Head of caudate nucleus (tissue), 42 donors: ENCODE measurements at places on chromosomes 12 and 14.

GRCh38 chr12:48788854-48789775 lies at the start of gene ADCY6:
ADCY6 (minus strand) TSS chr12:48789089; CDS start chr12:48783434, 5,655 bp downstream.
- peak; percentile 80 for DNase-seq

GRCh38 chr14:53840444-53840843 lies 116.2 kb downstream of the BMP4 start:
- no peak for DNase-seq

GRCh38 chr12:108685469-108686260 lies 45.7 kb downstream of the CORO1C start:
- no peak for DNase-seq

DNA sequence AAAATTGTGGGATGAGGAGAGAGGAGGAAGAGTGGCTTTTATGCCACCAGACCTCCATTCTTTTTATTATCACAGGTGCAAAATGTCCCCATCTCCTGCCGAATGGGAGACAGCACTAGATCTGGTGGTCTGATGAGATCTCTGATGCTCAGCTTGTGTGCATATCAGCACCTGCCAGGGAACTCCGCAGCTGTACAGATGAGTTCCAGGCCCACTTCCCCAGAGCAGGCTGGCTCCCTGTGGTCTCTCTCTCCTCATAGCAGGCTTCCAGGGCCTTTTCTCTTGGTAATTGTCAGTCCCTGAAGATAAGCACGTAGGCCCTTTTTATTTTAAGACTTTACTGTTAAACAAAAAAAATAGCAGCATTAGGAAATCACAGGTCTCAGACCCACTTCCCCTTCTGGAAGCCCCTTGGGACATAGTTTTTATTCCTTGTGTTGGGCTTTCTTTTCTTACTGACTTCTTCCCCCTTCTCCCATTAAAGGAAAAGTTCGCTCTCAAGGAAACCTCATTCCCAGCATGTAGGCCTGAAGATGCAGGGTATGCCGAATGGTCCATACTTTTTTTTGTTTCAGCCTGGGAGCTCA lies 4.5 kb upstream of the TBC1D30 start:
- DNase-seq = no peak

DNA sequence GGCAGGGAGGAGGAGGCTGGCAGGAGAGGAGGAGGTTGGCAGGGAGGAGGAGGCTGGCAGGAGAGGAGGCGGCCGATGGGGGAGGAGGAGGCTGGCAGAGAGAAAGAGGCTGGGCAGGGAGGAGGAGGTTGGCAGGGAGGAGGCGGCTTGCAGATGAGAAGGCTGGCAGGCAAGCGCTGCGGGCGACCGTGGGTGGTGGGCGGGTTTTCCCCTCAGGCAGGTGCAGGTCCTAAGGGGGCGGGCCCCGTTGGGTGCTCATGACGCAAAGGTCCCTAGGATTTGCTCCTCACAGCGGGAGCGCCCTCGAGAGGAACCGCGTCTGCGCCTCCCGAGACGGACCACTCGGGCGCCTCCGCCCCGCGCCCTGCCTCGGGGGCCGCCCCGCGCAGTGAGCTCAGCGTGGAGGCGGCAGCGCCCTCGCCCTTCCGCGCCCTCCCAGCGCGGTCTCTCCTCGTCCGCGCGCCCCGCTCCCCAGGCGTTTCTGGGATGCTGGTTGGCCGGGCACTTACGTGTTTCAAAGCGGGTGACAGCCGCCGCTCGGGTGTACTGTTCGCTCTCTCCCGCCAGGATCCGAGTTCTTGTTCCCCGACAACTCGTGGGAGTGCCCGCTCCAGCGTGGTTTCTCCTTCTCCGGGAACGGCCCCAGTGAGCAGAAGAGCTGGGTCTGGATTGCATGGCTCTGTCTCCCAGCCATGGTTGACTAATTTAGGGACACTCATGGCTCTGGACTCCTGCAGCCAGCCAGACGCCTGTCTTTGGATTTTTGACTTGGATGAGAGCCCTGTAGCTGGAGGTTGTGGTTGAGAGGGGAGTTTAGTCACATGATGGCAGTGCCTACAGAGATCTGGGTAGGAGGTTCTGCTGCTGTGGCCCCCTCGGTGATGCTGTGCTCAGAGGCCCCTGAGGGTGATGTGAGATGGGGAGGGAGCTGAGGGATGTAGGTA lies 64.1 kb upstream of the PPP4R3A start:
- peak; percentile 69 for DNase-seq

DNA sequence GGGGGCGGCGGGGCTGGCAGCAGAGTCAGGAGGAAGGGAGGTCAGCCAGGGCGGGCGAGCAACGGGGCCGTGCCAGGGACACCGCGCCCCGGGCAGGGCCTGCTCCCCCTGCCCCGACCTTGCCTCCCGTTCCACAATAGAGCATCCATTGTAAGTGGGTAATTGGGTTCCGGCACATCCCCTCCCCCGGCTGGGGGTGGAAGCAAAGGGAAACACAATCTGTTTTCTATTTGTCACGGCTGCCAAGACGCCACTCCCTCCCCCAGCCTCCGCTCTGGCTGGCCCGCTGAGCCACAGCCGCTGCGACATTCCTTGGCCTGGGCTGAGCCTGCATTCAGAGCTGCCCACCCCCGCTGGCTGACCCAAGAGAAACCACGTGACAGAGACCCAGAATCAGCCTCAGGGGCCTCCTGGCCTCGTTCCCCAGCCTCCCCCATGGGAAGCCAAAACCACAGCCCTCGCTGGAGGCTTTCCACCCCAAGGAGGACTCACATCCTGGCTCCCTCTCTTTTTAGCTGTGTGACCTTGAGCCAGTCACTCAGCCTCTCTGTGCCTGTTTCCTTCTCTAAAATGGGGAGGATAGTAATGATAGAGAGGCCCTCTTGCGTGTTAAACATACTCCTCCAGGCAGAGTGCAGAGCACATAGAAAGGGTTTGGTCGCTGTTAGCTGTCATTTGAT lies 117.6 kb downstream of the SCARB1 start:
- peak; percentile 91 for DNase-seq

GRCh38 chr14:74415115-74415437 lies 10.9 kb downstream of the SYNDIG1L start:
- no peak for DNase-seq

GRCh38 chr12:126856958-126857357 lies 1410.0 kb upstream of the TMEM132C start:
- no peak for DNase-seq

DNA sequence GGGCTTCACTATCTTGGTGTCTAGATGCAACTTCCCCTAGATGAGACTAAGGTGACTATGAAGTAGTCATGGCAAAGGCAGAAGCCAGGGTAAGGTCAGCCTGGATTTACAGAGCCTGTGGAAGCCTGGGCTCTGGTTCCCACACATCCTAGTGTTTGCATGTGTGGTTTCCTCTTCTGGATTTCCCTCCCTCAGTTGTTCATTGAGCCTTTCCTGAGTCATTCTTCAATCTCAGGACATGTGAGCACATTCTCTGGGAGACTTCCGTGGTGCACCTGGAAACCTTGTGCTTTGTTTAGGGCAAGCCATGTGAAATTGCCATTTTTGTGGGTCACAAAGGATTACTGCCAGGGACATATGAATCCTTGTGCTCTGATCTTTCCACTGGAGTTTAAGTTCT lies 236.6 kb downstream of the C12orf75 start:
- DNase-seq = no peak

DNA sequence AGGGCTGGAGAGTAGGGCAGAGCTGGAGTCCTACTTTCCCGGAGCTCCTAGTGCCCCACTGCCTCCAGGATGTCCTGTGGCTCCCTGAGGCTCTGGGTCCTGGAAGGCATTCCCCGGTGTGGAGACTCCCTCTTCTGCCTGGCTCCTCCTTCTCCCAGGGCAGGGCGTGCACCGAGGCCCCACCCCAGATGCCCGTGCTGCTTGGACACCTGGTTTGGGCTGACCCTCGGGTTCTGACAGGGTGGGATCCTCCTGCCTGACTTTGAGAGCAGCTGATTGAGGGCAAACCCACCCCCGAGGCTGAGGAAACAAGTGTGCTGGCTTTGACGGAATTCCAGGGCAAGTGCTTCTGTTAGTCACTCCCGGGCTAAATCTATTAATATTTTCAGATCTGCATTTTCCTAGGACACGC lies 15.4 kb downstream of the TEAD4 start:
- DNase-seq = no peak

- DNase-seq = no peak
Measured at GRCh38 chr12:113734503-113734902, 231.6 kb downstream of the RBM19 start.

DNA sequence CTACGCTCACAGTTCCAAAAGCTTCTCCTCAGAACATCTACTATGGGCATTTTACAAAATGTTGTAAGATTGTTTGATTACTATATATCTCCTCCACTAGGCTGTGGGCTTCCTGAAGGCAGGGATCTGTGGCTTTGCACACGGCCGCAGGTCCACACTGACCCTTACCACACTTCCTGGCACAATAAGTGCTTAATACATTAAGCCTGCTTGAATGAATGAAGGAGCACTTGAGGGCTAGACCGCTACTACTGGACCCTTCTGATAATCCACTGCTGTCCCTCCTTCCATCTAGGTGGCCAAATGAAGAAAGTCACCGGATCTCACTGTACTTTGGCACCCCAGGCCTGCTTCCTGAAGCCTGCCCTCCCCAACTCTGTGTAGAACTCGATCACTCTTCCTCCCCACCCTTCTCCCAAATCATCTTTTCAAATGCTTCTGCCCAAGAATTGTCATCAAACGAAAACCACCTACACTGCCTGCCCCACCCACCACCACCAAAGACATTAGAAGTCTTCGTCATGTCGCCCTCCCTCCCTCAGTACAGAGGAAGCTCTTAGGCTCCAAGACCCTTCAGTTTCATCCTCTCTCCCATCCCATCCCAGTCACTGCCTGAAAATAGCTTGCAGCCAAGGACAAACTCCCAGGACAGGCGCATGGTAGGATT lies 596 bp upstream of the ZBTB39 start:
- DNase-seq = no peak

DNA sequence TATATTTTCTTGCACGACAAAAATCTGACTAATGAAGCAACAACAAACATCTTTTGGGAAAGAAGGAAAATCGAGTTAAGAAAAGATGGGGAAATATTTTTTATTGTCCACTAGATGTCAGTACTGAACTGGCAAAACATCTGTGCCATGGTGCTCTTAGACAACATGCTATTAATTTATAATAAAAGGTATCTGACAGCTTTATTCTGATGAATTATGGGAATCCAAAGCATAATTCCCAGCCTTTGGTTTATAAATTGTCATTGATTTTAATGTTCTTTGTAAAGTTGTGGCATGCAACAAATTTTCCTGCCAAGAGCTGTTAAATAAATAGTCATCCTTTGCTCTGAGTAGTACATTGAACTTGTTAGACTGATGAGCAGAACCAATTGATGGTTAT lies 231.2 kb downstream of the ETNK1 start:
- DNase-seq = no peak
